ENCODE measurements at places on chromosomes 11 and 22.

DNA sequence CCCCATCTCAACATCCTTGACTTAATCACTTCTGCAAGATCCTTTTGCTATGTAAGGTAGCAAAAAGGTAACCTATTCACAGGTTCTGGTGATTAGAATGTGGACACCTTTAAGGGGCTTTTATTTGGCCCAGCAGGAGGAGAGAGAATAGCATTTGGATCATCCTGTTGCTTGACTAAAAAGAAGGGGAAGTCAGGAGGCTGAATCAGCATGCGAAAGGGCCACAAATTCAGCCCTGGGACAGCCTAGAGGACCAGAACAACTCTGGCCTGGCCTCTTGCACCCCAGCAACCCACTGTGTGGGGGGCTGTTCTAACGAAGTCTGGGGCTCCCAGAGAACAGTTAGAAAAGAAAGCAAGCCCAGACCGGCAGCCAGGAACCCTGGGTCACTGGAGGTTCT is 3.2 kb upstream of the HMOX1 start:
- no peak for DNase-seq

DNA sequence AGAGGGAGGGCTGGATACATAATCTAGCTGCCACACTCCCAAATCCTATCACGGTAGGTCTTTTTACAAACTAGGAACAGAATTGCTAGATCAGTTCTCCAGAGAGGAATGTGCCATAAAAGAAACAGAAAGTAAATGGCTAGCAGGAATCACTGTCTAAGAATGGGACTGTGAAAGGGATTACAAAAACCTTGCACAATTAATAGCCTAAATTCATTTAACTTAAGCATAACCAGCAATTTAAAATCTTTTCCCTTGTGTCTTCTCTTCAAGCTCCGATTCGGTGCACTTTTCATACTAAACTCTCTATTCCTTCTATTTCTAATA is 35.2 kb downstream of the APOL5 start:
- DNase-seq = no peak

GRCh38 chr11:39192671-39193070 is 2266.8 kb downstream of the LRRC4C start:
- no peak for DNase-seq

GRCh38 chr11:124277804-124278203 is 21.6 kb downstream of the OR8G5 start:
- peak; percentile 25 for DNase-seq

DNA sequence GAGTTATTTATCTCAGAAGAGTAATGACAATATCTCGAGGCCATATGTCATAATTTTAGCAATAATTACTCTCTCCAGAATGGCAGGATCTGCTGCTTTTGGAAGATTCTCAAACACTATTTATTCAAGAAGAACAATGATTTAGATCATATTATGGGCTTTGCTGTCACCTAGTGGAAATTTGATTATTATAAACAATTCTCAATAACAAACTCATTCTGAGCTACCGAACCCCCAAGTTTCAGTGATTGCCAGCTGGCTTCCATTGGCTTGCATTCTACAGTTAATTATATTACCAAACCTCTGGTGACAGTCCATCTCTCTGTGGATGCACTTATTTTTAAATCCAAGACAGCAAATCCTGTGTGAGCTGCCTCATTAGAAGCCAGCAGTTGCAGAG is 27.9 kb upstream of the SLC36A4 start:
- DNase-seq = peak; percentile 43

- no peak for DNase-seq
Observed at GRCh38 chr11:134536219-134536618, 124.2 kb upstream of the B3GAT1 start.

- no peak for DNase-seq
Observed at GRCh38 chr11:18791969-18792628, 501 bp upstream of the PTPN5 start.

GRCh38 chr22:26632422-26633155 is 10.8 kb downstream of the CRYBA4 start:
- peak; percentile 98 for DNase-seq

GRCh38 chr11:91163619-91164451 is 941.0 kb upstream of the CHORDC1 start:
- no peak for DNase-seq

DNA sequence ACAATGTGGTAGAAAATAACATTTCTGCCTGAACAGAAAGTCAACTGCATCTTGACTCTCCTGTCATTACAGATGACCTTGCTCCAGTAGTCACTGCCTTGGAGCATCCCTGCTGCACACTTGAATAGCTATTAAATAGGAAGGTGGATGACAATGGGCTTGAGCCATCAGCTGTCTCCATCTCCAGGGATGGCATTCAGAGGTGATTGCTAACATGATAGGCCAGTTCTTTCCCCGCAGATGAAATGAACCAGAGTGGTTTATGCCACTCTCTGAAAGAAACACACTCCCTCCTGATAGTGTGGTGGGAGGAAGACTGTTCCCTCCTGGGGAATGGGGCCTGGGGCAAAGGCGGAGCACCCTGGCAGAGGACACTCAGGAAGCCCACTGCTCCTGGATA is 57.1 kb upstream of the OLFML1 start:
- no peak for DNase-seq

- DNase-seq = peak; percentile 56
Observed at GRCh38 chr11:2898366-2899079, 12.9 kb upstream of the CDKN1C start.

DNA sequence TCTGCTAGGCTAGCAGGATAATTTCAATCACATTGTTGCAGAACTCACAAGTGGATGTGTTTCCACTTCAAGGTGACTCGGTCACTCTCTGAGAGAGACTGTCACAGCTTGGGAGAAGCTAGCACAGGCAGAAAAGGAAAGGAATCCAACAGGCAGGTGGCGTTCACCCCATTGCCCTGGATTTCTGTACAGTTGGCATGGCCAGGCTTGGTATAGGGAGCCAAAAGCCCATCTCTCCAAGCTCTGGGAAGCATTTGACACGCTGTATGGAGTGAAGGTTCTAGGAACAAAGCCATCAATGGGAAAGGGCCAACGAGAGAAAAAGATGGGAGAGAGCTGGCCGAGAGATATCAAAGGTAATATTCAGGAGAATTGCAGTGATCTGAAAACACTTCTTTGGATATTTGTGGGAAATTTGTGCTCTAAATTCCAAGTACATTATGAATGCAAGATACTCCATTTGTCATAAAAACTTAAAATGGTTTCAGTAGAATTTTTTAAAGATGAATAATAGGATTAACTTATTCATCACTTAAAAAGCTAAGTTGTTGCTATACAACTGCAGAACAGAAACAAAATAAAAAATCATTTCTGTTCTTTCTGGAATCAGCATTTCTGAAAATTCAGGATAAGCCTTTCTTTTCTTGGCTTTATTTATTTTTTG is 223.5 kb upstream of the NTM start:
- DNase-seq = no peak

- no peak for DNase-seq
Observed at GRCh38 chr11:48032721-48033120, 52.4 kb downstream of the PTPRJ start.

DNA sequence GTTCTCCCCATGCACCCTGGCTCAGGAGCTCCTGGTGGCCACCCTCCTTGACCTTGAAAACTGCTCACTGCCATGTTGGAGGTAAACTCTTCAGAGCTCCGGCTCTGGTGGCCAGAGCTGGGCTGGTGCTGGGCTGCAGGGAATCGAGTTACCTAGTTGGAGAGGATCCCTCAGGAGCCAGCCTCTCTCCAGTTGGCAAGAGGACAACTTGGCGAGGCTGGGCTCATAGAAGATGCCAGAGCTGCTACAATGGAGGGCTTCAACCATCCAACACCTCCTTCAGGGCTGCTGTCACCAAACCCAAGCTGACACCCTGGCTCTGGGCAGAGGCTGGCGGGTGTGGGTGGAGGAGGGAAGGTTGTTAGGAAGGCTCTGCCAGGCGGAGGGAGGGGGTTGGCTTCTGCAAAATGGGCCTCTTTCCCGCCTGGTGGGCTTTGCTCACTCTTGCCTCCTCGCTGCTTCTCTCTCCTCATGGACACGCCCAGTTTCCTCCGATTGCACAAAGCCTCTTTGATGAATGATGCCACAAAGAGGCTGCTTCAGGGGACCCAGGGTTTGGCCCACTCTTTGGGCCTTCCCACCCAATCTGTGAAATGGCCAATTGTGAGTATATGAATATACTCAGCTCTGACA is 53.1 kb downstream of the THAP12 start:
- DNase-seq = no peak

DNA sequence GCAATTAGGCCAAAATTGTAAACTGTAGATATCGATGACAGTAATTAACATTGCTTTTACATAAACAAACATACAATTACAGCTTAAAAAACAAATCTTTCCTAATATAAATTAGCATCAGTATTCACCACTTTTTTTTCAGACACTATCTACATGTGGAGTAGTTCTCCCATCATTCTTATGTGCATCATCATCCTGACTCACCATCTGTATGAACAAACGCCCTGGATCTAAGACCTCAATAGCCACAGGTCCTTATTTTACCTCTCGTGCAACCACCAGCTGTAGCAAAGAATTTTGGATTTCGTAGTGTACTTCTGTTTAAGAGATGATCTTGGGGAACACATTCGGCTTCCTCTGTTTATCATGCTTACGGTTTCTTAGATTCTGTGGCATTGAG is 551.9 kb upstream of the KIRREL3 start:
- no peak for DNase-seq

DNA sequence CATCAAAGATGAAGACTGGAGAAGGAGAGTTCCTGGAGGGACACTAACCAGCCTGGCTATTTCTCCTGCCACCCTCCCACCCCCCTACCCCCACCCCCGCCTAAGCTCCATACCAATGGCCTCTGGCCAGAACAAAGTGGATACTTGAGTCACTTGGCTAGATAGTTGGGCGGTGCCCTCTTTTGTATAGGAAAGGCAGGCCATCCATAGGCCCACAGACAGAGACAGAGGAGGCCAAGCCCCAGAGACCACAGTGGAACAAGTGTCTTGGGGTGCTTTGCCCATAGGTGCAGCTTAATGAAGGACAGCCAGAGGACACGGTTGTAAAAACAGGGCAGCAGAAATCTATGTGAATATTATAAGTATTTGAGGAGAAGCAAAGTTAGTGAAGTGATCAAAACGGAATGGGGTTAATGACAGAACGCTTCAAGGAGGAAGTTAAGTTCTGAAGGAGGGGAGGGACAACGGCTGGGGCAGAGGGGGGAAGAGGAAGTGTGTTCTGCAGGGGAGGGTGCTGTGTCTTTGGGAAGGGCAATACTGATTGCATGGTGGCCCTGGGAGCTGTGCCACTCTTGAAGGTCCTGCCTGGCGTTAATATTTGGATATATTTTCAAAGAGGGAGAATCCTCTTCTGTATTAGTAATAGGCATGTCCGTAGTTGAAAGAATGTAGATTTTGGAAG is 32.7 kb downstream of the FLI1 start:
- peak; percentile 36 for DNase-seq

DNA sequence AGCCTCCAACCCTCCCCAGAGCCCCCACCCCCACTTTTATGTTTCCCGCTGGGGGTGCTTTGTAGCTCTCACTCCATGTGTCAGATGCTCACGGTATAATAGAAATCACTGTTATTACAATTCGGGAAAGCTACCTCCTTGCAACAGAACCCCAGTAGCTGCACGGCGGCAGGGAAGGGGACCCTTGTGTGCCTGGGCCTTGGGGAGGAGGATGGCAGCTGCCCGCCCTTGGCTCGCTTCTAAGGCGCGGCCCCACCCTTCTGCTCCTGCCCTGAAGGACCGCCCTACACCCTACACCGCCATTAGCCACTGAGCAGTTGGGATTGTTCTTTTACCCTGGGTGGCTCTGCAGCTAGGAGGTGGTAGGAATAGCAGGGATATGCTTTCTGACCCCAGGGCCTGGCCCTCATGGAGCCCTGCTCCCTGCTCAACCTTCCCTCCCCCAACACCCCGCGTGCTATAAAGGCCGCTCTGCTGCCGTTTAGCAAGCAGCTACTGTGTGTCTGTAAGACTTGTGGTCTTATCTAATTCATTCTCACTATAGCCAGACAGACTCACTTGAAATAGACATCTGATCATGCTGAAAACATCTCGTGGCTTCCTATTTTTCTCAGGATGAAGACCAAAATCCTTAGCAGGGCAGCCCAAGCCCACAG is 219.7 kb downstream of the CEP164 start:
- DNase-seq = no peak

GRCh38 chr22:40487663-40488249 is 117.4 kb downstream of the SGSM3 start:
- peak; percentile 36 for DNase-seq

GRCh38 chr22:49756201-49756600 is 71.5 kb downstream of the BRD1 start:
- no peak for DNase-seq

GRCh38 chr11:8011371-8011770 is 24.2 kb downstream of the EIF3F start:
- DNase-seq = no peak

DNA sequence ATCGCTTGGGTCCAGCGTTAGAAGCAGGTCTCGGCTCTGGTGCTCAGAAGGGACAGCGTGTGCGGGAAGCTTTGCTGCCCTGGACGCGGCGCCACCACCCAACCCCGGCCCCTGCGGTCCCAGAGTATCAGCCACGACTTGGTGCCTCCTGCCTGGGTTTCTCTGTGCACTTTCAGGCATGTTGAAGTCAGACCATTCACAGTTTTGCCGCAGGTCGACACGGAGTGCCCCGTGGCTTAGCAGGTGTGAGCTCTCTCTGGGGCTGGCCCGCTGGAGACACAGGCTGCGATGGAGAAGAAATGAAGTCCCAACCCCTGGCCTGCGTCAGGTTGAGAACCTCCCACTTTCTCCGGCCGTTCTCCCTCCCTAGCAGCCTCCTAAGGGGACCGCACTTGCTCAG is 494.5 kb downstream of the BRD1 start:
- no peak for DNase-seq

- DNase-seq = no peak
Observed at GRCh38 chr11:91997226-91997625, 227.4 kb upstream of the FAT3 start.

GRCh38 chr11:27423125-27423524 is 49.5 kb downstream of the LGR4 start:
- DNase-seq = no peak

GRCh38 chr11:14673421-14673820 is 29.8 kb downstream of the PDE3B start:
- DNase-seq = no peak

DNA sequence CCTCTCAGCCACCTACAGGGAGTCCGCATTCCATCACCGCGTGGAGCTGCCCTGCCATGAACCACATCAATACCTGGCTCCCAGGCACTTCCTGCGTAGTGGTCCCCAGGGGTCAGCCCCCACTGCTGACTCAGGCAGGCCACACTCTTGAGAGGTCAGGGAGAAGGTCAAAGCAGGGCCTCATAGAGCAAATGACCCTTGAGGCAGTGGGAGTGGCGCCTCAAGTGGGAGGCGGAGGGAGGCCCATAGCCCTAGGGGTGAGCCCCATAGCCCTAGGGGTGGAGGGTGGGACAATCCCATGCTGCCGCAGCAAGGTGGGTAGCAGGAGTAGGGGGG is 5.0 kb downstream of the PRDX5 start:
- no peak for DNase-seq
